Fibroblast of skin of left quadriceps (primary cell): ENCODE measurements at places on chromosomes 2 and 18.

DNA sequence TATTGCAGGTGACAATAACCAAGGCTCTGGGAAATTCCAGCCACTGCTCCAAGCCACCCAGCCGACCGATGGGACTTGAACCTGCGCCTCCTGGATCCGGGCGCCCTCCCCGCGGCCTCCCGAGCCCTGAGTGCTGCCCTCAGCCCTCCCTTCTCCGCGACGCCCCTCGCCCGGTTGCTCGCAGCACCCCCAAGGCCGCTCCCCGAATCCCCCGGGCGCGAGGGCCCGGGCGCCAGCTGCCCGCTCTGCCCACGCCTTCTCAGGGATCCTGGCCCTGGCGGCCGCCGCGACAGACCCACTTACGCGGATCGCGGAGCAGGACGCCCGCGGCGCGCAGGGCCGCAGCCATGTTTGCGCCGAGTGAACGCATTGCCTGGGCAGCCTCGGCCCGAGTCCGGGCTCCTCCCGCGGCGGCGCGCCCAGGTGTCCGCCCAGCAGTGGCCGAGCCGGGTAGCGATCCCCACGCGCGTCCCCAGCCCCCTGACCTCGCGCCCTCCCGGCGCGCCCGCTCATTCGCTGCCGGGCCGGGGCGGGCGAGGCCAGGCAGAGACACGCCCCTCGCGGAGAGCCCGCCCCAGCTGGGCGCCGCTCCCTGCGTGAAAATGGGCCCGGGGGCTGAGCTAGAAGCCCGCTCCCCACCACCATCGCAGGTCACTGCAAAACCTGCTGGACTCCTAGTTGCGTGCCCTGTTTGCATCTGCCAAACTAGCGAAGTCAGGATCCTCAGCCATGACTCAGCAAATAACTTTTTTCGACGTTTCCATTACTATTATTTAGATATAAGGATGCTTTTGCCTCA is at the start of gene FECH:
TSS of gene FECH (minus strand) at position 452 of the 799 bp plus-strand sequence. CDS start at position 370, 82 bp downstream.
- peak; percentile 21 for DNase-seq

- no peak for DNase-seq
These were observed 145.8 kb upstream of the ACAA2 start for GRCh38 chr18:49959176-49959575.

DNA sequence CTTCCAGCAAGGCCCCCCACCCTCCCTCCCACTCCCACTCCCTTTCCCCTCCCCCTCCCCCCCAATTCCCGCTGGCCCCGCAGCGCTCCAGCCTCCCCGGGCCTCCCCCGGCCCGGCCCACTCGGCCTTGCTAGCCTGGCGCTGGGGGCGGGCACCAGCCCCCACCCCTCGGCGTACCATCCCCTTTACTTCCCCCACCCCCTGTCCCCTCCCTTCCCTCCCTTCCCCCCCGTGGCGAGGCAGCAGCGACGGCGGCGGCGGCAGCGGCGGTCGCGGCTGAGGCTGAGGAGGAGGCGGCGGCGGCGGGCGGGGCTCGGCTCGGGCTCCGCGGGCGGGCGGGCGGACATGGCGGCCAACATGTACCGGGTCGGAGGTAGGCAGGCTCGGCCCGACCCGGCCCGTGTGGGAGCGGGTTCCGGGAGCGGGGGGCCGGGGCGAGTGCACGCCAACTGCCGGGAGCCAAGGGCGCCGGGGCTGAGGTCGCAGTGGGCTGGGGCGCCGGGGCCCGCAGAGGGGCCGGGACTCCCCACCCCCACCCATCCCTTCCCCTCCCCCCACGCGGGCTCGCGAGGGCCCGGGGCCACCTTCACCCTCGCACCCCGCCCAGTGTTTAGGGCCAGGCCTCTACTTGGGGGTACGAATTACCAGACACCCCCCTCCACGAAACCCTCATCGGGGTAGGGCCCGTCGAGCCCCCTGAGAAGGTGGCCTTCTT is at the start of gene MTA3:
TSS of gene MTA3 (plus strand) at position 232 of the 715 bp plus-strand sequence. CDS start at position 346, 114 bp downstream.
- no peak for DNase-seq

- DNase-seq, result no peak
These were observed 70.5 kb upstream of the PPP1CB start for GRCh38 chr2:28681158-28681571.

DNA sequence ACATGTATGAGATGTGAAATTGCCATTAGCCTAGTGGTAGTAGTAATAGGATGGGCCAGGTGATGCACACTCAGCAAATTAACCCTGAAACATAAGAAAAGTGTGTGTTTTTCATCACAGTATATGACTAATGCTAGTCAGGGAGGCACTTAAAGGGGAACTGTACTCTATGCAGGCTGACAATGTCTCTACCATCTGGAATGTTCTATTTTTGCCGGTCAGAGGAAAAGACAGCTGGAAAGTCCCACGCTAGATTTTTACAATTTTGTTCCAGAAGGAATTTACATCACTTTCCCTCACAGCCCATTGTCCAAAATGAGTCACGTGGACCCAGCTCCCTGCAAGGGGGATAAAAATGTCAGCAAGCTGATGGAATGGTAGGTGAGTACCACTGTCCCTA is 746.3 kb upstream of the CHAC2 start:
- DNase-seq, result peak; percentile 34

DNA sequence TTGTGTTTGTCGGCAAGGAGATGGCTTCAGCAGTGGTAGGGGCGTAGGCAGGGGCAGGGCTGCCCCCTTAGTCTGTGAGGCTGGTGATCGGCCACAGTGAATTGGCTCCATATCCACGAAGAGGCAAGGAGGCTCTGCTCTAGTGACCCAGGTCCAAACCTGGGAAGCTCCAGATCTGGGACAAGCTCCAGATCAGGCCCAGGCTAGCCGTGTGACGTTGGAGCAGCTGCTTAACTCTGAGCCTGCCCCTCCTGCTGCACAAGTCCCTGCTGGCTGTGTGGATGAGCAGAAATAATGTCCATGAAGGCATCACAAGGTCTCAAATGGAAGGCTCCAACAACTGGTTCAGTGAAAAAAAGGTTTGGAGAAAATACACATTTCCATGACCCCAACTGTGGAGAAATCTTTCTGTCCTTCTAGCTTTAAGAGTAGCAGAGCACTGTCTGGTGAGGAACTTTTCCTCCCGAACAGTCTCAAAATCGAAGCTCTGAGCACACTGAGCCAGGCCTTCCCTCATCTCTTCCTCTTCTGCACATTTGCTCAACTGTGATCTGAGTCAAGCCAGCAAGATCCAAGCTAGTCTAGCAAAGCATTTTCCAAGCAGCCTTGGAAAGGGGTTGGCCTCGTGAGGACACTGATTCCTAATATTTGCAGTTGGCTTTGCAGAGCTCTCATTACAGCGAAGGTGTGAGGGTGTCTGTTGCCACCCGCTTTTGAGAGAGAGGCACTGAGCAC is 67.0 kb upstream of the TCF7L1 start:
- no peak for DNase-seq

GRCh38 chr18:37322492-37323035 is 243.0 kb downstream of the CELF4 start:
- peak; percentile 20 for DNase-seq

- DNase-seq, result no peak
These were observed 206.4 kb upstream of the SMAD2 start for GRCh38 chr18:48136827-48137373.

DNA sequence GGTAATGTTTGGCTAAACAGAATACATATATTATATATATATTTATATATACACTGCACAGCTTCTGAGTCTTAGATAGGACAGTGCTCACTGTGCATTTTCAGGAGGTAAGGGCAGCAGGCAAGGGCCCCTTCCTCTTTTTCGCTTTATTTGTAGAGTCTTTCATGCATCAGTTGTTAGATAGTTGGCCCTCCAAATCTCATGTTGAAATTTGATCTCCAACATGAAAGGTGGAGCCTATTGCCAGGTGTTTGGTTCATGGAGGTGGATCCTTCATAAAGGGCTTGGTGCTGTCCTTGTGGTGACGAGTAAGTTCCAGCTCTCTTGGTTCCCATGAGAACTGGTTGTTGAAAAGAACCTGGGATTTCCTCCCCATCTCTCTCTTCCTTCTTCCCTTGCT is 48.1 kb downstream of the TSN start:
- DNase-seq, result no peak

DNA sequence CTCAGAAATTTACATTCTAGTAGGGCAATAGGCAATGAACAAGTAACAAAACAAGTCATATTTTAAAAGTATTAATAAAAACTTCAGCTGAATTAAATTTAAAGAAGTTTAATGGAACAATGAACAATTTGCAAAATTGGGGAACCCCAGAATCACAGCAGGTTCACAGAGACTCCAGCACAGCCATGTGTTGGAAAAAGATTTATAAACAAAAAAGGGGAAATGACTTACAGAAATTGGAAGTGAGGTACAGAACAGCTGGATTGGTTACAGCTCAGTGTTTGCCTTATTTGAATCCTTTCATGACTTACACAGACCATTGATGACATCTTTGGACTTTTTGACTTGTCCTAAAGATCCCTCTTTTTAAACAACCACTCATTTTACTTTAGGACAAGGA is 179.9 kb upstream of the SCN7A start:
- no peak for DNase-seq

DNA sequence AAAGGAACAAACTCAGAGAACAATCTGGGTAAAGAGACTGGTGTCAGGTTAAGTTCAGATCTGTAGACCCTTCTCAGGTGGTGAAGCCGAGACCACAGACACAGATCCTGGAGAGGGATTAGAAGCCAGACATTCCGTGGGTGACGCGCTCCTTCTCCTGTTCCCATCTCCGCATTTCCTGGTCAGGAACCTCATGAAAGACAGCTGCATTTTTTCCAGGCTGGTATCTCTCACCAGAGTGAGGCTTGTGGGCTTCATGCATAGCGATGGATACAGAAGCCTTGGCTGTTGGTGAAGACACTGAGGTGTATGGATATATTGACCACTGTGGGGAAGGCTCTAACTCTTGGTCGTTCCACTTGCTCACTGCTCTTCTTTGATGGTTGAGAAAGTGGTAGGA is 152.6 kb downstream of the FAM210A start:
- DNase-seq, result no peak

- DNase-seq, result no peak
These were observed 54.3 kb downstream of the FOXI3 start for GRCh38 chr2:88398180-88398579.

DNA sequence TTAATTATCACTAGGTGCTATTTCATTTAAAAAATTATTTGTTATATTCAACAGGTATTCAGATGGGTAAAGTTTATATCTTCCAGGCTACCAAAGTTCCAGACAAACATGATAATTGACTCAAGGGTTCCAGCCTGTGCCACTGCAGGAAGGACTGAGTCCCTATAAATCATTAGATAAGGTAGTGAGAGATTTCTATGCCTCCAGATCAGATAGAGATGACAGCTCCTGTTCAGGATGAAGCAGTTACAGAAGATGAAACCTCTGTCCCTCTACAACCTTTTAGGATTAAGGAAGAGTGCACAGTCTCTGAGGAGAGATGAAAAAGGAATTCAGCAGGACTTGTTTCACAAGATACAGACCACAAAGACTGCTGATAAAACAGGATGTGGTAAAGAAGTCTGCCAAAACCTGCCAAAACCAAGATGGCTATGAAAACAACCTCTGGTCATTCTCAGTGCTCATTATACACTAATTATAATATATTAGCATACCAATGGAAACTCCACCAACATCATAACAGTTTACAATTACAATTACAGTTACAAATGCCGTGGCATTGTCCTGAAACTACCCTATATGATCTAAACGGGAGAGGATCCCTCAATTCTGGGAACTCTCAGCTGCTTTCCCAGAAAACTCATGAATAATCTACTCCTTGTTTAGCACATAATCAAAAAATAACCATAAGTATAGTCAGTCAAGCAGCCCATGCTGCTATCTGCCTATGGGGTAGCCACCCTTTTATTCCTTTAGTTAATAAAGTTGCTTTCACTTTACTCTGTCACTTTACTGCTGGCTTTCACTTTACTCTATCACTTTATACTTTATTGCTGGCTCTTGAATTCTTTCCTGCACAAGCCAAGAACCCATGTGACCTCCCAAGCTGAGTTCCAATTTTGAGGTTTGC is 288.5 kb downstream of the PDE11A start:
- no peak for DNase-seq

DNA sequence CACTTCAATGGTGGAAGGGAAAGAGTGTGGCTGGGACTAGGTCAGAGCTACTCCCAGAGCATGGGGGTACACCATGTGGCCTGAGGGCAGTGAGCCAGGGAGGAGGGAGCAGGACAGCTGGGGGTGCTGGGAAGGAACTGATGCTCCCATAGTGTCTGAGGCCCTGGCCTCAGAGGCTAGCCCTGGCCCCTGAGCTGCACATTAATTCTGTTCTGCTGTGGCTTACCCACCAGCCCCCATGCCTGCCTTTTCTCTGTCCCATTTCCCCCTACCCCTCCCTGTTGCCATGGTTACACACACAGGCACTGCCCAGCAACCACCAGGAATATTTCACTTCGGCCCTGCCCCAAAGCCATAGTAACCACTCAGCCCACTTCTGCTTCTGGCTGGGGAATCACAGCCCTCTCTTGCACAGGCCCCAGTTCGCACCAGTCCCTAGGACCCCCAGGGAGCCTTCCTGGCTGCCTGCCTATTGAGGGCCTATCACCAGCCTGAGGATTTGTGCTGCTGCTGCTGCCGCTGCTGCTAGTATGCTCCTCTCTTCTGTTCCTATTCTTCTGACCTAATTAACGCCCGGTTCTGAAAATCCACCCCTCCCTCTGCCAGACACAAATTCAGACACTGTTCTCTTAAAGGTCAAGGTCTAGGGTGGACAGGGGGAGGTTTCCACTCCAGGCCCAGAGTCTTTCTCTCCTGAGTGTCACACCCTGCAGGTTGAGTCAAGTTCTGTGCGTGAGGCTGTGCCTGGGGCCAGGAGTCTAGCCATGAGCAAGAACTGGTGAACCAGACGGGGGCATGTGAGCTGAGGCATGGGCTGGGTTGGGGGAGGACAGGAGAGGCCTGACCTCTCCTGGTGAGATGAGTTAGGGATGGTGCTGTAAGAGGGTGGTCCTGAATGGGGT is 87.1 kb upstream of the MCFD2 start:
- no peak for DNase-seq

DNA sequence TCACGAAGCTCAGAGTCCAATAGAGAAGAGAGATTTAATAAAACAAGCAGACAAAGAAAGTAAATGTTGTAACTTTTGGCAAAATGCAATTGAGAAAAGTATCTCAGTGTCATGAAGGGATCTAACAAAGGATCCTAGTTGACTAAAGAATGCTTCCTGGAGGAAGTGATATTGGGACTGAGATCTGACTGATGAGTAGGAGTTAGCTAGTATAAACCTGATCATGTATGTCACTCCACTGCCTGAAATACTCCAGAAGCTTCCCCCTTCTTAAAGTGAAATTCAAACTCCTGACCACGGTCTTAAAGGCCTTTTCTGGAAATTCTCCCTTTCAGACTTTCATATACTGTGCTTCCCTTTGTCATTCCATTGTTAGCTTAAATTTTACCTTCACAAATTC is 1102.4 kb upstream of the ZEB2 start:
- DNase-seq, result no peak

DNA sequence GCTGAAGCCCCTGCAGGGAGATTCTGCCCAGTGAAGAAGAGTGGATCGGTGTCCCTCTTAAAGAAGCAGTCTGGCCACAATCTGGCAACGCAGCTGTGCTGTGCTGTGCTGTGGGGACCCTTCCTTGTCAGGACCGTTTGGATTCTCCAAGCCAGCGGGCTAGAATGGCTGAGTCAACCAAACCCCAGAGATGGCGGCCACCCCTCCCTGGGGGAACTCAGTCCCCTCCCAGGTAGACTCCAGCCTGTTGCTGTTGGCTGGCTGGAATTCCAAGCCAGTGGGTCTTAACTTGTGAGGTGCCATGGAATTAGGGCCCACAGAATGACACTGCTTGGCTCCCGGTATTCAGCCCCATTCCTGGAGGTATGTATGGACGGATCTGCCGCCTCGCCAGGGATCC is 62.3 kb downstream of the MMADHC start:
- DNase-seq, result no peak

GRCh38 chr2:172079838-172080640 is 5.3 kb upstream of the DLX1 start:
- DNase-seq, result no peak

GRCh38 chr18:25737710-25738311 is 352.6 kb downstream of the SS18 start:
- DNase-seq, result peak; percentile 95
